ENCODE measurements at places on chromosomes 7 and 10.

- no peak for DNase-seq
Measured at GRCh38 chr10:82880776-82881290, 1005.8 kb downstream of the NRG3 start.

DNA sequence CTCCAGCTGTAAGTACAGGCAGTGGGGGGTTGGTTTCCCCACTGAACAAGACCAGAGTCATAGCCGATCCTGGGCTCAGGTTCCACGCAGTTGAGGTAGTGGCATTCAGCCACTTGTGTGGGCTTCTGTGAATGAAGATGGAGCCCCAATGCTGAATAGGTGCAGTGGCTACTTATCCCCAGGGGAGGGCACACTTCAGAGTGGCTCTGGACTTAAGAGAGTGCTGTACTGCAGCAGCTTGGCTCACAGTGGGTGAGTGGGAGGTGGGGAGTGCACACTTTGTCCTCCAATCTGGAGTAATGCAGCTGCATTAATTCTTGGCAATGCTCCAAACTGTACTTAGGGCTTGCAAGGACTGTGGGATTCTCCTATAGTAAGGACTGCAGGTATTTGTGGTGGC, 81.9 kb downstream of the BUB3 start:
- DNase-seq = no peak

- no peak for DNase-seq
Measured at GRCh38 chr10:48497780-48498770, 106.8 kb downstream of the ARHGAP22 start.

DNA sequence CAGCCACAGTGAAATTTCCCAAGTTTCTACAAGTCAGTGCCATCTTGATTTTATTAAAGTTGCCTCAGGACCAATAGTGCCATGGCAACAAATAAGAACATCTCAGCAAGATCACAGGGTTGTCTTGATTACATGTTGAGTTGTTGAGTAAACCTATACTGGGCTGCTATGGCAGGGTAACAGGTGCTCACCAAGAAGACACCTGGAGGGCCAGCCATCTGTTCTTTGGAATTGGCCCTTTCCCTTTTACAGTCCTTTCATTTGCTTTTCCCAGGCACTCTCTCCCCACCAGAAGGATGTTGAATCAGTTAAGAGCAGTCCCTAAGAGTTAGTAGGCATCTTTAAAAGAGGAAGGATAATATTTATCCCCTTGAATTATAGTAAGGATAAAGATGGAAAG, 582.0 kb downstream of the TNS3 start:
- DNase-seq = no peak

GRCh38 chr10:29112827-29113615, 175.8 kb upstream of the LYZL1 start:
- DNase-seq = no peak

- no peak for DNase-seq
Measured at GRCh38 chr10:14566498-14566897, 208.2 kb downstream of the FAM107B start.

DNA sequence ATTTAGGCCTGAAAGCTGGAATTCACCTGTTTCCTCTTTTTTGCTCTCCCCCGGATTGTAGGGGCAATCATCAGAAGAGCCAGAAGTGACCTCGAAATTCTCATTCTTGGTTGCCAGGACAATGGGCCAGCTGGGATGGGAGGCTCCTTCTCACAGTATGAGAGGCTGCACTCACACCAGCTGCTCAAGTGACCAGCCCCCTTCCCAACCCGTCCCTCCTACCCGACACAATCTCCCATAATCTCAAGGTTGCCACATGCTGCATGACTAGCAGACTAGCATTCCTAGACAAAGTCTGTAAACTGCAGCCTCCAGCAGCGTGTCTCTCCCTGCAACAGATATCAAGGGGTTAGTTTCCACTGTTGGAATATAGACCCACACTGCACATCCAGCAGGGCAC, 110.3 kb downstream of the C1GALT1 start:
- no peak for DNase-seq

- no peak for DNase-seq
Measured at GRCh38 chr7:13981070-13981469, 8.4 kb downstream of the ETV1 start.

DNA sequence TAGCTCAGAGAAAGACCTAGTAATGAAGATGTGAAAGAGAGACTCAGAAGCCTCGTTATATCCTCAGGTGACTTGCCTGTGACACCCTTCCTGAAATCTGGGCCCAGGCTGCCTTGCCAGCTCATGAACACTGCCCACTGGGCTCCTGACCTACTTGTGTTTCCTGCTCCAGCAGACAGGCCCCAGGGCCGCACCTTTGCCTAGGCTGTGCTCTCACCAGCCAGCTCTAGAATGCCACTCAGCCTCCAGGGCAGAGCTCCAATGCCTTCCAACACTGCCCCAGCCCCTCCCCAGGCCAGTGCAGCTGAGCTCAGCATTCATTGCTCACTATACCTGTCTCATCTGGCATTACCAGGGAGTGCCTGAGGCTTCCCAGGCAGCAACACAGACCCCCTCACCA, 94.3 kb downstream of the DLG5 start:
- no peak for DNase-seq

DNA sequence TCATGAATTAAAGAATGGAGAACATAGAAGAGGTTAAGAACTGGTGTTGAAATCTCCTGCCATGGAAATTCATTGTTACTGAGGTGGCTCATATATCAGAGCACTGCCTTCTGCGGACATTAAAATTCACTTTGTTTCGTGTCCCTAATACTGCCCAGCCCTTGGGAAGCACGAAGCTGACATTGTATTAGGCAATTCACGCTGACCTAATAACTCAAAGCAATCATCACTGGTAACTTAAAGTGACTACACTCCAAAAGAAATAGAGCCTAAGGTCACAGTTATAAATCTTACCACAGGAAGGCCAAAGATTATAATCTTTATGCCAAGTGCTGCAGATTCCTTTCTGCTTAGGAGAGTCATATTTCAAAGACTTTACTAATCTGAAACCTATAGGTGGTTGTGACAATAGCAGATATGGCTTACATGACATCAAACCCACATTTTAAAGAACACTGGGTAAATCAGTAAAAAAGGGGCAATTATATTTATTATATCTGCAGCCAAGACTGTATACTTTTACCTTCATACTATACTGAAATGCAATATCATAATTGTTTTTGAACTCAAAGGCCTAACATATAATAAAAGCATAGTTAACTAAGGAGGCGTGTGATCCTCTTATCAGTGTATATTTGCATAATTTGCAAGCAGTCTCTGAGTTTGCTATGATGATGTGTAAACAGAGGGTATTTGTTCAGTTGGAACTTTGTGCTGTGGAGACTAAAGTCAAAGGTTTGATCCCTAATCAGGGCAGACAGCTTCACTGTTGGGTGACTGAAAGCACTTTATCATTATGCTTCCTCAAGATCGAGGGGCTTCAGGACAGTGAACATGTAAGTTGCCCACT, 51.9 kb upstream of the CAPZA2 start:
- no peak for DNase-seq

GRCh38 chr10:103711351-103711994, 143.9 kb downstream of the SH3PXD2A start:
- DNase-seq = no peak

GRCh38 chr7:25852211-25852938, 299.6 kb upstream of the NFE2L3 start:
- DNase-seq = no peak

DNA sequence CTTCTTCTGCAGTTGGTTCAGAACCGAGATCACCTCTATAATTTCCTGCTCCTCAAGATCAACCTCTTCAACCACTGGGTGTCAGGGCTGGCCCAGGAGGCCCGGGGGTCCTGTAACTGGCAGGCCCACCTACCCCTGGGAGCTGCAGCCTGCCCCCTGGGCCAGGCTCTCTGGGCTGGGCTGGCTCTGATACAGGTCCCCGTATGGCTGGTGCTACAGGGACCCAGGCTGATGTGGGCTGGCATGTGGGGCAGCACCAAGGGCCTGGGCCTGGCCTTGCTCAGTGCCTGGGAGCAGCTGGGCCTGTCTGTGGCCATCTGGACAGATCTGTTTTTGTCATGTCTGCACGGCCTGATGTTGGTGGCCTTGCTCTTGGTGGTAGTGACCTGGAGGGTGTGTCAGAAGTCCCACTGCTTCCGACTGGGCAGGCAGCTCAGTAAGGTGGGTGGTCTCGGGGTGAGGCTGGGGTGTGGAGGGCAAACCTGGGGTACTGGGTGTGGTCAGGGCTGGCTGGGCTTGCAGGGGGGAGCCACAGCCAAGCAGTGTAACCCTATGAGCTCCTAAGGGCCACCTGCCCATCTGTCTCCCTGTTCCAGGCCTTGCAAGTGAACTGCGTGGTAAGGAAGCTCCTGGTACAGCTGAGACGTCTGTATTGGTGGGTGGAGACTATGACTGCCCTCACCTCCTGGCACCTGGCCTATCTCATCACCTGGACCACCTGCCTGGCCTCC, 4.2 kb downstream of the TMEM270 start:
- no peak for DNase-seq

- no peak for DNase-seq
Measured at GRCh38 chr10:55410415-55410885, 609.4 kb upstream of the PCDH15 start.

DNA sequence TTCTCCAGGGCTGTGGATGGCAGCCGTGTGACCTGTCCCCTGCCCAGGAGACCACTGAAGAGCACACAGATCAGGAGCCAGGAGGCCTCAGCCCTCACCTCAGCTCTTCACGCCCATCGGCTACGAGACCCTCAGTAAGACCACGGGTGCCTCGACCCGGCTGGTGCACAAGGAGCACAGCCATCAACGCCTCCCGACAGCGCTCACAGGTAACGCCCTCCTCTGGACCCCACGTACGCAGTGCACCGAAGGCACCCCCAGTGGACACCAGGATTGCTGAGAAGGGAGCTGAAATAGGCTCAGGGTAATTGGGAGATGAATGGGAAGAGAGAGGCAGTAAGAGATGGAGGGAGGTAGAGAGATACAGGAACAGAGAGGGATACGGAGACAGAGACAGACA, 291.3 kb downstream of the WDR37 start:
- DNase-seq = no peak

- DNase-seq = no peak
Measured at GRCh38 chr7:77653572-77653971, 42.7 kb upstream of the RSBN1L start.

GRCh38 chr7:50712252-50713122, 70.2 kb downstream of the GRB10 start:
- no peak for DNase-seq

DNA sequence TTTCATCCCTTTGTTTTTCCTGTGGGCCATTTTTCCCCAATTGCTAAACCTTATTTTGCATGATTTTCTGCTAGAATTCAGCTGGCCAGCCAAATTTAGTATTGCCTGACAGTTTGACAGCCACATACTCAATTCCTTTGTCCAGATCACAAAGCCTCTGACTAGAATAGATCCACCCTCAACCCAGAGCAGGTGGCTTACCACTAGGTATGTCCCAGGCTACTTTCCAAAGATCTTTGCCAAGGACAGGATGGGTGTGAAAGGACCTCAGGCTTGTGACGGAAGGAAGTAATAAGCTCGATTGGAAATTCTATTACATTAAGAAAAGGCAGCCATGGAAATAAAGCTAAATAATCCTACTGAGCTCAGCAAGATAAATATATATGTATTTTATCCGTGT, 50.6 kb upstream of the AGK start:
- no peak for DNase-seq

DNA sequence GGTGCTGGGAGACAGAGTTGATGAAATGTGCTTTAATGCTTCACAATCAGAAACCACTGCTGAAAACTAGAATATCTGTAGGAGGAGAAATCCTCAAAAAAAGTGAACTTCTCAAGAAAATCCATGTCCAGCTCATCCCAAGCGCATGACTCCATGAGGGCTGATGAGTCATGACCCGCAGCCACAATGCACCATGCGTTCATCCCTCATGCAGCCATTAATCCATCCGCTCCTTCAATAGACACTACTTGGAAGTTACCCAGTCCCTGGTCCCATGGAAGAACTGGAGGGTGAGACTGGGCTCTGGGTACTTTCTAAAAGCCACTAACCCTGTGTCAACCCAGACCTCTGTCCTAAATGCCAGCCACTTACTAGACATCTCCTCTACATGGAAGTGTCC, 24.4 kb downstream of the TMEM273 start:
- no peak for DNase-seq

GRCh38 chr10:132890301-132890700, 52.1 kb downstream of the CFAP46 start:
- no peak for DNase-seq

DNA sequence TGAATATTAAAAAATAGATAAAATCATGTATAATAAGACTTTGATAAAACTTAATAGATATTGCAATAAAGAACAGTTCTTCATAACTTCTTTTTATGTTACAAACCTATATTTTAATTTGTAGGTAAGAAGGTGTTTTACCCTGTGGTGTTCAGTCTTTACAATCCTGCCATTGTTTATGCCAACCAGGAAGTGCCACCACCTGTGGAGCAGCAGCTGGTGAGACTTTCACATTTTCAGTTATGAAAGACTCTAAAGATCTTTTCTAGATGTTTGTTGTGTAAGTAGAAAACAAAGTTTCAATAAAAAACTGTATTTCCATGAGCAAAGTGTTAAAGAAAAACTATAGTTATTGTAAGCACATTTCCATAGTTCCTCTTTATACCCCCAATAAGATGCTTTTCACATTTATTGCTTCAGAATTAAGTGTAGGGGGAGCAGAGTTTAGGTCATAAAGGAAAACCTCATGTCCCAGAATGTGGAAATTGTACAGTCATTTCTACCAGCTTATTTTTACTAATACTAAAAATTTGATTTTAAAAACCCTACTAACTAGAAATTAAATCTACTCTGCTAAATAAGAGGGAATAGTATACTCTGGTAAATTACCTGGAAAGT, 28.7 kb downstream of the CSGALNACT2 start:
- no peak for DNase-seq

- peak; percentile 40 for DNase-seq
Measured at GRCh38 chr10:70461397-70462348, 16.9 kb upstream of the PALD1 start.

DNA sequence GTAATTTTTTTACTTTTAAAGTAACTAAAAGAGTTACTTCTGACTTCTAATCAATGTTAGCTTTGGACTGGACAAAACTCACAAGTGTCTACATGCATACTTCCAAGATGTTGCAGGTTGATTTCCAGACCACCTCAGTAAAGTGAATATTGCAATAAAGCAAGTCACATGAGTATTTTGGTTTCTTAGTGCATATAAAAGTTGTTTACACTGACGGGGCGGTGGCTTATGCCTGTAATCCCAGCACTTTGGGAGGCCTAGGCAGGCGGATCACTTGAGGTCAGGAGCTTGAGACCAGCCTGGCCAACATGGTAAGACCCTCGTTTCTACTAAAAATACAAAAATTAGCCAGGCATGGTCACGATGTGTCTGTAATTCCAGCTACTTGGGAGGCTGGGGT, 40.8 kb downstream of the PANK1 start:
- DNase-seq = no peak

DNA sequence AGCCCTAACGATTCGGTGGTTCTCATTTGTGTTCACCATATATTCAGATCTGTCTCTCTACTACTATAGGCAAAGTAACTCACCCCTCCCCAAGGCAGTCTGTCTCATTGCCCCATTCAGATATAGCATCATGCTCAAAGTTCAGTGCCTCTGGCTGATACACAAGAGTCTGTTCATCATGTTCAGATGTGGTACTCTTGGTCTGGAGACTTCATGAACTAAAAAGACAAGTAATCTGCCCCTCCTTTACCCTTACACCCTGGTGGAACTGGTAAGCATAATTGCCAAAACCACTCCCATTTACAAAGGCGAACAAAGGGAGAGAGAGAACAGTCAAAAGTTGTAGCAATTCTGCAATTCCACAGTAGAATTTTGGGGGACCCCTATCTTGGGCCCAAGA, 29.9 kb downstream of the UMAD1 start:
- DNase-seq = no peak

Data from stimulated activated CD4-positive, alpha-beta T cell treated with anti-CD3 and anti-CD28 coated beads, Interleukin-2, amount 100 ng/mL, for 48 hours (primary cell).